ENCODE measurements at places on chromosomes 11 and 22. TPM values are rescaled to one million over a fixed set of nuclear protein-coding genes. Genes with fewer than 3 reads are reported as not detected.

DNA sequence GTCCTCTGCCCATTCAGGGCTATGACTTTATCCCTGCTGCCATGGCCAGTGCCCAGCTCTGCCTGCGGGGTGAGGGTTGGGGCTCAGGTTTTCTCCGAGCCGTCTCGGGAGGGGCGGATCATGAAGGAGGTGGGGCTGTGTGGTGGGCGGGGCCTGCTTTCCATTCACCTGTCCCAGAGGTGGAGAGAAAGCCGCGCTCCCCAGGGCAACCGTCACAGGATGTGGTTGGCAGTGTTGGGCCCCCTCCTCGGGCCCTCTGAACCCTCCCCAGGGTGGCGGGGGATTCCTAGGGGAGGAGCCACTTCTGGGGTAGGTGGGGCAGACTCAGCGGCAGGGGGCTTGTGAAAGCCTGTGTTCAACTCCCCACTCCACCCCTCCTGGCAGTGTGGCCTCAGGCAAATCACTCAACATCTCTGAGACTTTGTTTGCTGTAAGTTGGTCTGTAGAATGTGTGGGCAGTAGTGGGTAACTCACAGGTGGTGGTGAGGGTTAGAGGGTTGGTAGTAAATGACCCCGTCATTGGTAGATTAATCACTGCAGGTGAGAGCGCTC lies 50.3 kb downstream of the CD6 start:
- DNase-seq = peak; percentile 88

- no peak for DNase-seq
These were observed 76.8 kb upstream of the CREB3L1 start for GRCh38 chr11:46200537-46201281.

UBQLNL gene
- total RNA-seq = not detected

DNA sequence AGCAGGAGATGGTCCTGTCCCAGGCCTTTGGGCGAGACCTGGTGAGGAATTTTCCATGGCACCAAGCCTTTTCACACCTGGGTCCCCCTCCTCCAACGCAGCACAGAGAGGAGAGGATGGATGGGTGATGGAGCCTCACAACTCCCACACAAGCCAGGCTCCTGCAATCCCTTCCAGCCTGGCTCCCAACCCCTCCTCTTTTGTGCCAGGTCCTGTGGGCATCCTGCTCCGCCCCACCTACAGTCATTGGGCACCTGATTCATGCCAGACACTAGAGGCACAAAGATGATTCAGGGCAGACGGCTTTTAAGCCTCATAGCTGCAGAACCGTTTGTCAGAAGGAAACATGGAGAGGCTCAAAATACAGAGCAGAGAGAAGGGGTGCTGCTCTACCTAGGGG lies 16.1 kb upstream of the MYRF start:
- no peak for DNase-seq

GRCh38 chr22:48504519-48505140 lies 1323.0 kb downstream of the BRD1 start:
- no peak for DNase-seq

DNA sequence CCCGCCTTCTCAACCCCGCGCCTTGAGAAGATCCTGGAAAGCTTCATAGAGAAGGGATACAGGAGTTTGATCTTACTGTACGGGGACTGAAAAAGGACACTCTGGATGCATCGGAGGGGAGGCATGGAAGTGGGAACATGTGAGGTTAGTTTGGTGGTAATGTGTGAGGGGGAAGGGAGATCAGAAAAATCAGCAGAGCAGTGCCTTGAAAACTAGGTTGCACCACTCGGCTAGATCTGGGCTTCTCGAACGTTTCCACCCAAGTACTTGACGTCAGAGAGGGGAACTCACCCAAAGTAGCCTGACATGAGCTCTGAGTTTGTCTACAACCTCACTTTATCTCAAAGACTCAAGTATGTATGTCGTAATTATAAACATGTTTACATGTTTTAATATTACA lies 14.5 kb downstream of the USP35 start:
- no peak for DNase-seq

PRRG4 gene
- 1.2 TPM for total RNA-seq

BEST1 gene
- total RNA-seq = 0.24 TPM

BRSK2 gene
- 24.2 TPM for total RNA-seq

DNA sequence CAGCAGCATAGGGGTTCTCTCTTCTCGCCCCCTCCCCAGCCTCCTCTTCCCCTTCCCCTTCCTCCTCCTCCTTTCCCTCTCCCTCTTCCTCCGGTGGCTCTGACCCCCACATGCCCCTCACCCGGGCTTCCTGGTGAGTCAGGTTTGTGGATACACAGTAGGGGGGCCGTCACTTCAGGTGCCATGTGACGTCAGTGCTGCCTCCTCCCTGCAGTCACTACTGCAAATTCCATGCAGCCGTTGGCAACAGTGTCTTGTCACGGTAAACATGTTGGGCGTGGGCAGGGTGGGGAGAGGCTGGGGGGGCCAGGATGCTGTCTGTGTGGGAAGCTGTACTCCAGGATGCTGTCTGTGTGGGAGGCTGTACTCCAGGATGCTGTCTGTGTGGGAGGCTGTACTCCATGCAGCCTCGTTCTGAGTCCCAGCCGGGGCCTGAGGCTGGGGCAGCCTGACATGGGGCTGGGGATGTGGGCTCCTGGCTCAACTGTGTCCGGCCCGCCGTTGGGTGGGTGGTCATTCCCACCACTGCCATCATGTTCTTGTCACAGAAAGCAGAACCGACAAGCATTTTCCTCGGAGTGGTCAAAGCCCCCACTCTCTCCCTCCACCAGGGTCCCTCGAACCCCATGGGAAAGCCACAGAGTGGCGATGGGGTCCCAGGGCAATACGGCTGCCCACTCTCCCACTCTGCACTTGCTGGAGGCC lies 2.4 kb upstream of the MUC2 start:
- no peak for DNase-seq

- no peak for DNase-seq
These were observed 15.5 kb downstream of the FLI1 start for GRCh38 chr11:128709402-128709801.

DNA sequence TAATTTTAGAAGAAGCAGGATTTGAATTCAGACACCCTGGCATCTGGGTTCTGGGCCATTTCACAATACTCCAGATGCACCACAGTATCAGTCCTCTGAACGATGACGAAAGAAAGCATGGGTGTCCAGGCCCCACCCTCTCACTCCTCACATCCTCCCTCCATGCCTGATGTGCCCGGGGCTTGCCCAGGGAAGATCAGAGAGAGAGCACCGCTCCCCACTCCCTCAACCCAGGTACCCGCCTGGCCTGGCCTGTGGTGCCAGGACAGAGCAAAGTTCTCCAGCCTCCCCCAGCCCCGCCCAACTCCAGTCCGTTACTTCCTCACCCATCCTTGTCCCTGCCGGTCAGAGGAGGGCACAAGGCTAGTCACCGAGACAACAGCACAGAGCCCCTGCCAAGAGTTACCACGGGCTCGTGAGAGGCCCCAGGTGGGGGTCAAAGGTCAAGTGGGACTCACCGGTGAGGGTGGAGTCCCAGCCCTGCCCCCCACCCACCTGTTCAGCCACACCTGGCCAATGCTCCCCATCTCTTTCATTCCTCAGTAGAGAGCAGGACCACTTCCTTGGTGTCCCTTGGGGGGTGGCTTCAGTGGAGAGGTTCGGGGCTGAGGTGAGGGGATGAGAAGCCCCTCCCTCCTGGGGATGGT lies 8.1 kb downstream of the BCL9L start:
- no peak for DNase-seq

DNA sequence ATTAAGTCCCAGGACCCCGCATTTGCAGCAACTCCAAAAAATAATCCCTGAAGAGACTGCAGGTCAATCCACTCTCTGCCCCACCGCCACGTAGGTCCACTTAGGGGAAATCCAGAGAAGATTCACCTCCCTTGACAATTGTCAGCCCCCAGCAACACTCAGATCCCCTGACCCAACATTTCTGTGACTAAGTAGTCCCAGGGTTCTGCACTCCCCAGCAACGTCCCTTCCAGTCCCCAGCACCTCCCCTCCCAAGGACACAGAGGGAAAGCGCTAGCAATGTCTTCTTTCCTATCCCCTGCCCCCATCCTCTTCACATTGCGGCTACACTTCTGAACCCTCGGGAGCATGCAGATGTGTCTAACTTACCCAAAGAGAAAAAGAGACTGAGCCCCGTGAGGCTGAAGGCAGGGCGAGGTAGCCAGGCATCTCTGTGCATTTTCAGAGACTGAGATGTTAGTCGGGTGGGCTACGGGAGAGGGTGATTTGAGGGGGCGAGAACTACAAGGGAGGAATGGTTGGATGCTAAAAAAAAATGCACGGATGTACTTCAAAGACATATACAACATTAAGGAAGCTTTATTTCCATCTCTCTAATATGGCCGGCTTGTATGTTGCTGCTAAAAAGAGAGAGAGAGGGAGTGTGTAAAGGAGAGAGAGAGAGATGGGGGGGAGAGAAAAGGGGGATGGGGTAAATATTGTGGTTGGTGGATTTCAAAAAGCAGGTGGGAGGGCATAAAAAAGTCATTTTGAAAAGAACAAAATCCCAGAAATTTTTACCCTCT lies at the start of gene SCN2B:
Gene SCN2B (minus strand): TSS at position 647 of the 785 bp plus-strand sequence. CDS start 208 bp downstream, at position 439.
- no peak for DNase-seq

- no peak for DNase-seq
These were observed 234.5 kb downstream of the METTL15 start for GRCh38 chr11:28342716-28343115.

GRCh38 chr11:88086297-88086696 lies 88.9 kb downstream of the RAB38 start:
- no peak for DNase-seq

DNA sequence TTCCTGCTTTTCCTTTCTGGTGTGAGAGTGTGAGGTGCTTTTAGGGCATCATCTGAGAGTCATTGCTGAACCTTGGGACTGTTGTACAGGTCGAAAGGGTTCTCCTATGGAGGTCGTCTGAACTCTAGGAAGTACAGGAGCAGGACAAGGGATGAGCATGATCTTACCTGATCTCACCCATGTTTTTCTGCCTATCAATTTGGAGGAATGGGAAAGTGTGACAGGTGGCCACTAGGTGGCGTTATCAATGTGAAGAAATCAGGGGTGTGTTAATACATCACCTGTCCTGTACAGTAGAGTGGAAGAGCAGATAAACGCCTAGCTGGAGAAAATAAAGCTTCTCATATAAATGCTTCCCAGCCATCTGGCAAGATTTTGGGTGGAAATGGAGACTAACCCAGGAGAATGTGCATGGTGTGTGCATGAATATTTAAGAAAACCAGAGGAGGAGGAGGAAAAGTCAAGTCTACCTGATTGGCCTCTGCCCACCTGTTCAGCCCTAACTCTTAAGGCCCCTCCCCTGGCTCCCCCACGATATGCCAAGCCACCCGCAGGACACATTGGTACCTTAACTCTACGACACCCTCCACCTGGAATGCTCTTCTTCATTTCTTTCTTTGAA lies 72.0 kb upstream of the NARS2 start:
- peak; percentile 56 for DNase-seq

OR2AT4 gene
- not detected for total RNA-seq

ADORA2A gene
- total RNA-seq = 3.5 TPM

GRCh38 chr11:84236436-84236835 lies 950.3 kb upstream of the CCDC90B start:
- DNase-seq = no peak

- DNase-seq = peak; percentile 92
These were observed 718 bp upstream of the MADD start for GRCh38 chr11:47269002-47269828.

DNA sequence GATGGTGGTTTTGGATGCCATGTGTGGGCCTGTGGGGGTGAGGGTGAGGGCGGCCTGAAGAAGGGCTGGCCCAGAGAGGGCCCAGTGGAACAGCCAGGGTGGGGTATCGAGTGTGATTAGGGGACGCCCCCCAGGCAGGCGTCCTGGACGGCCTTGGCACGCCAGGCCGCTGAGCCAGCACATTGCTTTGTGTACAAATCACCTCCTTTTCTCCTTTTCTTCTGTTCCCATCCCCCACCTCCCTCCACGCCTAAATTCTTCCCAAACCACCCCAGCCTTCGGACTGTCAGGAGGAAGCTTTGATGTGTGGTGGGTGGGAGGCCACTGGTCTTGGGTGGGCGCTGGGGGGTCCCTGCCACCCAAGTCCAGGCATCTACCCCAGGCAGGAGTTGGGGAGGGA lies 7.8 kb upstream of the CD248 start:
- no peak for DNase-seq

DNA sequence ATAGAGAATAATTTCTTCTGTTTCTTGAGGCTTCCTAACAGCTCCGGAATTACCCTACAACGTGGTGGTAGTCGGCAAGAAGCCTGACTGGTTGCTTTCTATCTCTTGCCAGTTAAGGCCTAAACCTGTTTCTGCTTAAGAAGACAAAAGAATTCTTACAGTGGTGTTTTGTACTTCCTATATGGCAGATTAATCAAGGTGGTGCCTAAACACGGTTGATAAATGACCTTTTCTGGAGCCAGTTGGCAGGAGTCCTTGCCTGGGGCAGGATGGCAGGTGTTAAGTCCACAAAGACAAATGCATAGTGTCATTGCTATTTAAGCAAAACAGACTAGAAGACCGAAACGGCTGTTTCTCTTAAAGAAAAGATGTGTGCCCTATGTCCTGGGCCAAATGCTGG lies 9.9 kb downstream of the GVQW3 start:
- no peak for DNase-seq

GRCh38 chr11:14980854-14981253 lies 8.7 kb upstream of the CALCA start:
- no peak for DNase-seq

ACTN3 gene
- 45.7 TPM for total RNA-seq

- peak; percentile 46 for DNase-seq
These were observed 6.9 kb downstream of the KMT5B start for GRCh38 chr11:68206211-68206610.

TH gene
- total RNA-seq = not detected

OR52A1 gene
- 0.09 TPM for total RNA-seq

GRCh38 chr11:15144347-15144746 lies 29.6 kb downstream of the INSC start:
- no peak for DNase-seq

DNA sequence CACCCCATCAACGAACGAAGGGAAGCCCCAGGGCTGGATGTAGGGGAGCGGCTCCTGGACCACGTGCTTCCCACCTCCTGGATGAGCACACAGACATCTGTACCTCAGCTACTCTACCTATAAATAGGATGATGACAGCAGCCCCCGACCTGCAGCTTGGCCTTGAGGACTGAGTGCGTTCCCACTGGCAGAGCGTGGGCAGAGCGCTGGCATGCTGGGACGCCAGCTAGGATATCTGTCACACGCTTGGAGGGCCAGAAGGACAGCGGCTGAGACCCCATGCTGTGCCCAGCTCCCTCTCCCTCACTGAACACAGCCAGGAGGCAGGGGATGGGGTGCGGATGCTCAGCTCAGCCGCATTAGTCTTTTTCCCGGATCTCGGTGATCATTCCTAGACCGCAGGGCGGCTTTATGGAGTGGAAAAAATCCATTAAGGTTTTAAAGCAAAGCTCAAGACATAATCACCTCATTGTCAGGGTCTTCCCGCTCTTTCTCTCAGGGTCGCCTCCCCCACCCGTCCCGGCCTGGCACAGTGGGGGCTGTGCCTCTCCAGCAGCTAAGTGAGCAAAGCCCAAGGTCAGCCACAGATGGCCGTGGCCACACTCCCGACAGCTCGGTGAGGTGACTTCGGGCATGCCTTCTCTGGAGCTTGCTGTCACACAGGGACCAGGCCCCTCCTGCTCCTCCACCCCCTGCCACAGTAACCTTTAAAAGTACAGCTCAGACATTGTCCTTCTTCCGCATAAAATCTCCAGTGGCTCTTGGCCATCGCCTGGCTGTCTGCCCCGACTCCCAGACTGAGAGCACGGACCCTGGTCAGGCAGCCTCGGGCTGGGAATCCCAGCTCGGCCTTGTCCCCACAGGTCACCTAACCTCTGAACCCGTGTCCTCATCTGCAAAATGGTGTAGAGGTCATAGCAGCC lies 69.6 kb upstream of the SHISAL1 start:
- DNase-seq = no peak

GRCh38 chr11:59201353-59201752 lies 11.4 kb downstream of the MPEG1 start:
- peak; percentile 45 for DNase-seq

GRCh38 chr11:72816404-72816990 lies 2.3 kb downstream of the ATG16L2 start:
- DNase-seq = no peak

OR5AP2 gene
- total RNA-seq = not detected

Measured in H9 (cell line).